NCI-H460 (cell line): ENCODE measurements at places on chromosomes 3 and 15.

GRCh38 chr15:82304778-82305090, 42.1 kb downstream of the SAXO2 start:
- no peak for DNase-seq

DNA sequence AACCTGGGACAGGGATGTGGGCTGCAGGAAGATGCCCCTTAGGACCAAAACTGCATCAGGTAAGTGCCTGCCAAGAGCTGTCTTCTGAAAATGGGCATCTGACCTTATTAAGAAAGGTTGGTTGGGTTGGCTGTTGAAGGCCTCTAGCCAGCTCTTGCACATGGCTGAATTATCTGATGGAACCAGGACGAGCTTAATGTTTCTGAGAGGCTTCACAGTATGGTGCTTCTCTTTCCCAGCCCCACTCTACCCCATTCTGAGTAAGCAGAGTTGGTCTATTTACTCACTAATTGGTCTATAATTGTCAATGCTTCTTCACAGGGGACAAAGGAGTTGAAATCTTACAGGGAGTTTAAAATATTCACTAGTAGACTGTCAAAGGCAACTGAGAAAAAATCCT, 48.4 kb downstream of the DTWD1 start:
- DNase-seq, result no peak

DNA sequence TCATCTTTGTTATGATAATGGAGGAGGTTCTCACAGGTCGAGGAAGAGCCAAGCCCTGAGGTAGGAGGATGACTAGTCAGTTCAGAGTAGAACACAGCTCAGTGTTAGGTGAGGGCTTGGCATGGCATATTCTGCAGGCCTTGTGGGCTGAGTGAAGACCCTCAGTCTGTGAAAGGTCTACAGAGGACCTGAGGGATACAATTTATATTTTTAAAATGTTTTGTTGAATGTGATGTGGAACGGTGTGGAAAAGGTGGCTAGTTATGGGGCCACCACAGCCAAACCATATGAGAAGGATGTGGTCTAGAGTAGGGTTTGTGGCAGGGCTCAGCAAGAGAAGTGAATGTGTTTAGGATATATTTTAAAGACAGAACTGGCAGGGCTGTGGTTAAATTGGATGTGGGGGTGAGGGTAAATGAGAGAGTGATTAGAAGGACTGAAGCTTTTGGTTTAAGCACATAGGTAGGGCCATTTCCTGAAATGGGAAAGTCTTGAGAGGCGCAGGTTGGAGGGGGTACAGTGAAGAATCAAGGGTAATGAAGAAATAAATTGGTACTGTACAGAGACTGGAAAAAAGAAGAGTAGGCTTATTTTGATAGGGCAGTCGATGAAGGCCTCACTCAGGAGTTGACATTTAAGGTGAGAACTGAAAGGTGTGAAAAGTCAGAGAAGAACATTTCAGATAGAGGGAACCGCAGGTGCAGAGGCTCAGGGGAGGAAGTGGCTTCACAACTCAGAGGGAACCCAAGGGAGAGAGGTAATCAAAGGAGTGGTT, 60.5 kb downstream of the SPTSSB start:
- DNase-seq, result no peak

GRCh38 chr3:174000675-174001074, 603.1 kb downstream of the NLGN1 start:
- DNase-seq, result no peak

- no peak for DNase-seq
Measured at GRCh38 chr15:64324165-64324877, 31.7 kb downstream of the CSNK1G1 start.
